ENCODE measurements at places on chromosomes 5 and 9.
A peak's percentile ranks its signal among the peaks of the same experiment; 100 is the strongest.

DNA sequence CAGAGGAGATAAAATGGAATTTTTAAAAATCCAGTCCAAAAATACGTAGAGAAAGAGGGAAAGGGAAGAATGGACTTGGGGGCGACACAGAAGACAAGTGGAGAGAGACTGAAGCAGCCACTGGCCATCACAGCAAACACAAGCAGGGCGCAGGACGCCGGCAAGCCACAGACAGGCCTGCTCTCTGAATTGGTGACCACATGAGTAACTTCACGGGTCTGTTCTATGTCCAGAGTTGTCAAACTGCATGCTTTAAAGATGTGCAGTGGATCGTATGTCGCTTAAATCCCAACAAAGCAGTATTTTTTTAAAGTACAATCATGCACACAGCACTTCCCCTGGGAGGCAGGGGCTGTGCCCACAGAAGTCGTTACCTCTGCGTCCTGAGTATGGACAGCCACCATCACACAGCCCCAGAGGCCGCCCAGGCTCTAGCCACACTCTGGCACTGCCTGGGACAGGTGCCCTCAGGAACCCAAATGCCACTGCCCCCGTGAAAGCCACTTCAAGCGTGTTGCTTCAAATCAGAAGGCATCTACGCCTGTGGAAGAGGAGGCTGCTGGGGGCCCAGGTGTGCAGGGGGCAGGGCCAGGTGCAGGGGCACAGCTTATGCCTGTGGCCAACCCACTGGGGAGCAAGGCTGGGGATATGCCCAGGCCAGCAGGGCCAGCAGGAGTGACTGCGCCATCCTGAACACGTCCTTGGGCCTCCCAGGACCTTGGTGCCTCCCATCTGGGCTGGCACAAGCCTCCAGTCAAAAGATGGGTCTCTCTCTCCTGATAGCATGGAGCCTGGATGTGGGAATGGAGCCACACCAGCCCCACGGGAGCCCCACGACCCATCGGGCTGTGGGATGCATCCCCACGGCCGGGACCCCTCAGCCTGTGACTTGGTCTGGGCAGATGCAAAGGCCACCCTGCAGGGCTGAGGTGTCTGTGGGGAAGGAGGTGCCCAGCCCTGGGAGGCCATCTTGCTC, 5.9 kb upstream of the LRRC14B start:
- DNase-seq, result no peak
- no peak overlapping the region for H3K27ac ChIP-seq
- H3K4me3 ChIP-seq, result no peak overlapping the region
- H3K27me3 ChIP-seq, result peaks cover 11% of the 10 kb centered on the region

DNA sequence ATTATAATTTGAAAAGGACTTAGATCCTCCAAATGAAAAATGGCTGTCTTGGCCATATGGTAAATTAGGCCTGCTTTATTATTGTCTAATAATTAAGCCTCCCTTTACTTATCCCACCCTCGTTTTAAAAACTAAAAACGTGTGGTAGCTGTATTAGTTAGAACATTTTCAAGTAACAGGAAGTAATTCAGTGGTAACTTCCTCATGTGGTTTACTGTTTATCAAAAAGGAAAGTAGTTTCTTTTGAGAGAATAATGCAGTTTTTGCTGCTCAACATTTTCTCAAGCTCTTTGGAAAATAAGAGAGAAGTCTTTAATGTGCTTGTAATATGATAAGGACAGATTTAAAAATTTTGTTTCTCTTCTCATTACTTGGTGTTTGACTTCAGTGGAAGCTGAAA, 26.0 kb downstream of the ZCCHC7 start:
- H3K27ac ChIP-seq, result peak overlapping the region; percentile 23
- H3K4me1 ChIP-seq, result peaks cover 7% of the 10 kb centered on the region
- H3K27me3 ChIP-seq, result no peaks in the 10 kb centered on the region

DNA sequence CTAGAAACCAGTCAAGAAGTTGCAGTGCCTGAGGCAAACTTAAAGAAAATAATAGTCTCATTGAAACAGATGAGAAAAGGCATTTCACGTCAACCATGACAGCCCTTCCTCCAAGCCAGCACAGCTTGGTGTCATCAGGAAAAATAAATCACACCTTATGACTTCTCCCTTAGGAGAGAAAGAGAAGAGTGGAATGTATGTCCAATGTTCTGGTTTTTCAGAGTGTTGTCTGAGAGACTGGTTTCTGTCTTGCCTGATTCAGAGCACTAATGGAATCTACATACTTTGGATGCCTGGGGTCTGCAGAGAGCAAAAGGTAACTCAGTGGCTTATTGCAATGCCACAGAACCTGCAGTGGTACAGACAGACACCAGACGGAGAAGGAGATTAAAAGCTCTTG, 105.5 kb upstream of the PDE4D start:
- no peaks in the 10 kb centered on the region for H3K36me3 ChIP-seq
- no peak overlapping the region for H3K4me3 ChIP-seq
- DNase-seq, result no peak
- H3K27me3 ChIP-seq, result peaks cover 34% of the 10 kb centered on the region
- no peaks in the 10 kb centered on the region for H3K4me1 ChIP-seq

GRCh38 chr5:35199886-35200285, 30.4 kb downstream of the PRLR start:
- H3K4me1 ChIP-seq, result peaks cover 17% of the 10 kb centered on the region
- no peaks in the 10 kb centered on the region for H3K27me3 ChIP-seq
- no peak for DNase-seq
- no peak overlapping the region for H3K27ac ChIP-seq

DNA sequence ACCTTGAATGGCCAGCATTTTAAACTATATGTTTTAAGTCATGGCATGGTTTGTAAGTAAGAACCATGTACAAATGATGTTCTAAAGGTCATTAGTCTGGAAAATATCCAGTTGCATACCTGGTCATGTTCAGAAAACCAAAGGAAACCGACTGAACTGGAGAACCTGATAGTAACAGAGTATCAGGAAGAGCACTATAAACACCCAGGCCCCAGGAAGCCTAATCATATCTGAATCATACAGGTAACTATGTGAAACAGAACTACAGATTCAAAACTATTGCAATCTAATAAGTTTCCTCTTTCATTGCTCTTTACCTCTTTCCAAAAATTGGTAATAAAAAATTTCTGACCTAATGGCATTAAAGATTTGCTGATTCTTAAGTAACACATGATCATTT, 500.3 kb downstream of the ARHGEF28 start:
- no peaks in the 10 kb centered on the region for H3K36me3 ChIP-seq
- H3K4me1 ChIP-seq, result peaks cover 7% of the 10 kb centered on the region
- H3K27me3 ChIP-seq, result no peaks in the 10 kb centered on the region
- no peak for DNase-seq
- H3K4me3 ChIP-seq, result no peak overlapping the region
- no peak overlapping the region for H3K27ac ChIP-seq

DNA sequence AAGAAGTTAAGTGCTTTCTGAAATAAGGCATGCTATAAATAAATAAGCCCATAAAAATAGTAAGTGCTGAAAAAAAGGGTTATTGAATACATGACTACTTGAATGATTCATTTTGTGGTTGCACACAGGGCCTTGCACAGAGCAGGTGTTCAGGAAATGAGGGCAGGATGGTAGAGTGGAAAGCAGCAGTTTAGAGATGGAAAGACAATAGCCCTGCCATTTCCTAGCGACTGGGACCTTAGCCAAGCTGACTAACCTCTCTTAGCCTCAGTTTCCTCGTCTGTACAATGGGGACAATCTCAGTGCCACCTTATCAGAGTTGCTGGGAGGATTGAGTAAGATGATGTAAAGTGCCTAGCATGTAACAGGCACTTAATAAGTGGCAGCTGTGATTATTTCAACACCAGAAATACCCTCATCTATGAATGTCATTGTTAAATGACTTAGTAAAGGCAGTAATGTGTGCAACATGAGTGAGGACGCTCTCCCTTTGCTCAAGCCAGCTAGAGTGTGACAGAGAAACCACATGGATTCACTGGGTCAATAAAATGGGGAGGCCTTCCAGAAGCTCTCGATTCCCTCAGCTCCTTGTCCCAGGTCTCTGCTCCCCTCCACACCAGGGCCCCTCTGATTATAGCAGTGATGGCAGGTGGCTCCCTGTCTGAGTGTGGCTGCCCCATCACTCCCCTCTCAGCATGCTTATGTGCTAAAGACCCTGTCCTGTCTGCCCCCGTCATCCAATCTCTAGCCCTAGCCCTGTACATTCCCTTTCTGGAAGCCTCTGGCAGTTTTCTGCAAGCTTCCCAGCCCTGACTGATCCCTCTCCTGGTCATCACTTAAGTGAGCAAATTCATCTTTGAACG, 16.0 kb upstream of the PHF19 start:
- no peaks in the 10 kb centered on the region for H3K27me3 ChIP-seq
- H3K27ac ChIP-seq, result no peak overlapping the region
- no peaks in the 10 kb centered on the region for H3K36me3 ChIP-seq
- peaks cover 13% of the 10 kb centered on the region for H3K4me1 ChIP-seq

- H3K4me1 ChIP-seq, result peaks cover 16% of the 10 kb centered on the region
- peak; percentile 56 for DNase-seq
- peak overlapping the region; percentile 86 for H3K4me3 ChIP-seq
- no peaks in the 10 kb centered on the region for H3K27me3 ChIP-seq
- no peak overlapping the region for H3K27ac ChIP-seq
These were observed 984 bp downstream of the STXBP1 start for GRCh38 chr9:127612939-127613582.

- no peak for DNase-seq
- H3K4me1 ChIP-seq, result peaks cover 7% of the 10 kb centered on the region
- no peak overlapping the region for H3K4me3 ChIP-seq
- no peaks in the 10 kb centered on the region for H3K36me3 ChIP-seq
These were observed 197.7 kb downstream of the MCTP1 start for GRCh38 chr5:95086927-95087815.

- DNase-seq, result no peak
- peak overlapping the region; percentile 81 for H3K27ac ChIP-seq
- no peaks in the 10 kb centered on the region for H3K27me3 ChIP-seq
- peaks cover 9% of the 10 kb centered on the region for H3K36me3 ChIP-seq
- H3K4me1 ChIP-seq, result peaks cover 61% of the 10 kb centered on the region
- peak overlapping the region; percentile 21 for H3K4me3 ChIP-seq
These were observed 5.2 kb downstream of the EPB41L4B start for GRCh38 chr9:109315480-109316206.

DNA sequence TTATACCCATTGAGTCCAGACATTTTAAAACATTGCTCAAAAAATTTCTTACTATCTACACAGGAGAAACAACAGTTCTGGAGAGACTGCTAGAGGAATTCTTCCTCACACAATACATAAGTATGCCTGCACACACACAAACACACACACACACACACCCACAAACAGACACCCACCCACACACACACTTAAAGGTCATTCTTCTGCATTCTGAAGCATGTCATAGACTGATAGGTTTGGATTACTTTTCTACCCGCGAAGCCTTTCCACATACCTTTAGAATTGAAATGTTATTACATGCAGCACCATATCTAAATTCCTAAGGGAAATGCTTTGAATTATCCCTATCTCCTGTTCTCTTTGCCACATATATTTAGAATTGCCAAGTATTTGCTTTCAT, 80.2 kb downstream of the FAM174A start:
- no peak overlapping the region for H3K4me3 ChIP-seq
- no peaks in the 10 kb centered on the region for H3K36me3 ChIP-seq
- H3K4me1 ChIP-seq, result no peaks in the 10 kb centered on the region
- no peak for DNase-seq

DNA sequence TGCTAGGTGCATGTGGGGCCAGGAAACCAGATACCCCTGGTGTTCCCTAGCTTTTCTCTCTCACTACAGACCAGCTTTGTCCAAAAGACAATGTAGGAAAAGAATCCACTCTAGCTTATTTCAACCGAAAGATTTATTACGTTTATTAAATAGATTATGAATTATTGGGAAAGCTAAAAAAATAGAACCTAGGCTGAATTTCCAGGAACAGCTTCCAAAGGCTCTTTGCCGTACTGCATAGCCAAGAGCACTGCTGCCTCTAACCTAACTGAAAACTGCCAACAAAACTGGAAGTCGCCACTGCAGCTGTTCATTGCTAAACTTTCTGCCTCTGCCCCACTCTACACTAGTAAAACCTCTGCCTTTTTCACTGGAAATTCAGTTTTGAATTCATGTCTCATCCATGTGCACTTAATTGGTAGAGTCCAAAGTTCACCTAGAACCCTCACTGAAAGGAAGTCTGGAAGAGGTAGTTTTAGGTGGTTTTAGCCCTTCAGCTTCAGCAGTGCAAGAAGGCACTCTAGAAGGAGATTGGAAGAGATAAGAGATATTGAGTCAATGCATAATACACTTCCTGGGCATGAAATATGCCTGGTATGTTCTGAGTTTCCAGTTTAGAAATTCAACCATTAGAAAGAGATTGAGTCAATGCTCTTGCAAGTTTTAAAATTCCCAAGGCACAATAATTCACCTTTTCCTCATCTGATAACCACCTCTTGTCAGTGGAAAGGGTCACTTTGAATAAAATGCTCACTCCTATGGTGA, 927.9 kb downstream of the MAT2B start:
- no peaks in the 10 kb centered on the region for H3K36me3 ChIP-seq
- DNase-seq, result no peak
- H3K27me3 ChIP-seq, result no peaks in the 10 kb centered on the region
- H3K4me3 ChIP-seq, result no peak overlapping the region

GRCh38 chr9:38128752-38129270, 59.8 kb upstream of the SHB start:
- H3K4me1 ChIP-seq, result peaks cover 18% of the 10 kb centered on the region
- no peak overlapping the region for H3K4me3 ChIP-seq
- H3K27ac ChIP-seq, result no peak overlapping the region

DNA sequence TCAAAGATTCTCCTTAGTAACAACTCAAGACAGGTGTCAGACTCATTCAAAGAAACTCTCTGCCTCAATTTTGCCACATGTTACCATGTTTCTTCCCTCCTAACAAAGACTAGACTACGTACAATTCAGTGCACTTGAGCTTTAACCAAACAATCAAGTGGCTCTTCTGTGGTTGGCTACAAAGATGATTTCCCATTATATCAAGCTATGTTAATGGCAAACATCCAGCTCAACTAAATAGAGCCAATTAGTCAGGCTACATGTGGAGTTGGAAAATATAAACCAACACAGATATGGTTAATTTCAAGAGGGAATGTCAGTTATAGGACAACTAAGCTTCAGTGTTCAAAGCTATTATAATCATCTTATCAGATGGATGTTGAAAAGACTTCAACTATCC, 29.2 kb upstream of the ADRA1B start:
- H3K27ac ChIP-seq, result no peak overlapping the region
- no peaks in the 10 kb centered on the region for H3K36me3 ChIP-seq
- no peak overlapping the region for H3K4me3 ChIP-seq
- no peak for DNase-seq

DNA sequence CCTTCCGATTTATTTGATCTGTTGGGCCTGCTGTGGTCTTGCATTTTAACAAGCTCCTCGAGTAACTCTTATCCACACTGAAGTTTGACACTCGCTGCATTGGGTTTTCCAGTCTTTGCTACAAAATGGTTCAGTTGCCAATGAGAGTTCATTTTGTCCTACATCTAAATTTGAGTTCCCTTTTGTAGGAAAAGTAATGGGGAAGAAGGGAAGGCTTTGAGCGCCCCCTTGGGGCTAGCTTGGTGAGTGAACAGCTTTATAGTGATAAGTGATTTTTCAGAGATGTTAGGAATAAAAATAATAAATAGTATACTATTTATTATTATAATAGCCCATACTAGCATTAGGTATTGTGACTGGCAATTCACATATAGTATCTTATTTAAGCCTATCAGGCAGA, 89.9 kb upstream of the GNAQ start:
- no peak overlapping the region for H3K4me3 ChIP-seq
- peak; percentile 80 for DNase-seq
- H3K27me3 ChIP-seq, result no peaks in the 10 kb centered on the region
- H3K27ac ChIP-seq, result no peak overlapping the region
- H3K4me1 ChIP-seq, result peaks cover 30% of the 10 kb centered on the region
- H3K36me3 ChIP-seq, result no peaks in the 10 kb centered on the region

GRCh38 chr9:114158482-114159130, 3.3 kb downstream of the COL27A1 start:
- no peaks in the 10 kb centered on the region for H3K36me3 ChIP-seq
- H3K4me3 ChIP-seq, result no peak overlapping the region

Measured in MCF 10A (cell line).